ENCODE measurements at places on chromosomes 12 and 14.

DNA sequence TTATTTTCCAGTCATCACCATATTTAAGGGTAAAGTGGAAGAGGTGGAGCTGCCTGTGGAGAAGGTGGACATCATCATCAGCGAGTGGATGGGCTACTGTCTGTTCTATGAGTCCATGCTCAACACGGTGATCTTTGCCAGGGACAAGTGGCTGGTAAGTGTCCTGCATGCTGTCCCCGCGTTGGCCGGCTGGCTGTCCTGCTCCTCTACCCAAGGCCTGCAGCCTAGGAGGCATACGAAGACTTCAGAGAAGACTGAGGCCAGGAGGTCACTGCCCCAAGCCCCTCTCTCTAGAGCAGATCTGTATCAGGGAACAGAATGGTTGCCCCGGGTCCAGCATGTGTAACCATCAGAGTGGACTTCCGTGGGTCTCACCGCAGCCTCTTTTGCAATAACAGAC is 77.7 kb downstream of the PRMT8 start:
- DNase-seq, result no peak

GRCh38 chr12:1603269-1603993 is 9.1 kb upstream of the FBXL14 start:
- no peak for DNase-seq

DNA sequence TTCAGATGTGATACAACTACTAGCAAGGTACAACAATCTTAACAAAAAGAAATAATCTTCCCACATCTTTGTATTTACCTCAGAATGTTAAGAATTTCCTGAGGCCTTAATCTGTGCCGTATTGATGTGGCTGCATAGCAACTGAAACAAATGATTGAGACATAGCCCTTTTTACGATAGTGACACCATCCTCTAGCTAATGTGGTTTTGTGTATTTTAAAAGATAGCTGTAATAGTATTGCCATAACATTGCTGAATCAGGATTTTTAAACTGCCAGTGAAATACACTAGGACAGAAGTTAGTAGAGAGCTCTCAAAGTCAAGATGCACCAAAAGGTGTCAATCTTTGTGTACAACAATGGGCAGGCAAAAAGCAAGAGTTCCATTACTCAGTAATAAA is 11.9 kb downstream of the NPAS3 start:
- DNase-seq, result no peak

DNA sequence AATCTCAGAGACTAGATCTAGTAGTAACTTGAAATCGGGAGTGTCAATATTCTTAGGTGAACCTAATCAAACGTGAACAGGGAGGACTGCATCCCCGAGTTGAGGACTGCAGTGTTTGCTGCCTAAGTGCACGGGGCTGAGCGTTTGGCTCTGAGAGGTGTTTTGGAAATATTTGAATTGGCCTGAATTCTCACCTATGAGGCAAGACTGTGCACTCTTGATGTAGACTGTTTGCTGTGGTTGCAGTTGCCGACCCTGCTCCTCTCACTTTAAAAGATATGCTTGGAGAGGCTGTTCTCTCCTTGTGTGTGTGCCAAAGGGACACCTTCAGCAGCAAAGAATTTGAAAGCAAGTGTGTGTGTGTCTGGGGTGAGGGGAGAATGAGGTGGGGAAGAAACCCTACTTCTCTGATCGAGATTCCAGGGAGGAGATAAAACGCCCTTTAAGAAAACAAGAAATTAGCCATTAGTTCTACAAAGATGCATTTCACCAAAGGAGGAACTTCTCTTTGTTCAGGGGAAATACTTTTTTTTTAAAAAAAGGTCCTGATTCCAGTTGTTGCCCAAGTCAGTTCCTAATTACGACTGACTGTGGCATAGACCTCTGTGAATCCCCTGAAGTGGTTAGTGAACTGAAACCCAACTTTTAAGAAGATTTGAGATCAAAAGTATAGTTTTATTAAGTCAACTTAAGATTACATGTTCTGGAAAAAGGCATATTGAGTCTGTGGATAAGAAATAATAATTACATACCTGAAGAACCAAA is 106.6 kb downstream of the DYRK2 start:
- no peak for DNase-seq

- no peak for DNase-seq
Observed at GRCh38 chr14:44151130-44151820, 355.8 kb downstream of the FSCB start.

GRCh38 chr12:22755629-22756028 is 130.7 kb downstream of the ETNK1 start:
- DNase-seq, result no peak

DNA sequence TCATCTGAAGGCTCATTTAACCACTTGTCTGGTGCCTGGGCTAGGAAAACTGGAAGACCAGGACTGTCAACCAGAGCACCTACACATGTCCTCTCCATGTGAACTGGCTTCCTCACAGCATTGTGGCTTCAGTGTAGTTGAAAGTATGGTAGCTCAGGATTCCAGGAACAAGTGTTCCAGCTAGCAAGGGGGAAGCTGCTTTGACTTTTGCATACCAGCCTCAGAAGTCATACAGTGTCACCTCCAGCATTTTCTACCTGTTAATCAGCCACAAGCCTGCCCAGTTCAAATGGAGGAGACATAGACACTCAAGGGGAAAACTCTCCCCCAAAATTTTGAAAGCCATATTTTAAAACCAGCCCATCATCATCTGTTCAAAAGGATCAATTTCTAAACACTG is 212.8 kb upstream of the CAND1 start:
- DNase-seq, result no peak

GRCh38 chr12:45337835-45338234 is 121.9 kb downstream of the ANO6 start:
- no peak for DNase-seq

GRCh38 chr14:33792009-33792719 is 158.7 kb downstream of the EGLN3 start:
- no peak for DNase-seq

DNA sequence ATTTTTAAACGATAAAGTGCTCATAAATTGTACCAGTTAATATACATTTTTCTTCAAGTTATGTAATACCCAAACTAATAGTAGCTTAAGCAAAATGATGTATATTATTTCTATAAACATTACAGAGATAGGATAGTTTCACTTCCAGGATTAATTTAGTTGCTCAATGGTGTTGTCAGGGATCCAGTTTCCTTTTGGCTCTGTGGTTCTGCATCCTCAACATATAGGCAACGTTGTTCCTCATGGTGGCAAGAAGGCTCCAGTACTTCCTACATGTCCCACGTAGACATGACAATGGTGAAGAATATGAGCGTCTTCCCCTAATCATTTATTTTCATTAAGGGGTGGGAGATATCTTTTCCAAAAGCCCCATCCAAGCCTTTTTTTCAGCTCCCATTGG is 60.7 kb upstream of the DCD start:
- DNase-seq, result no peak

DNA sequence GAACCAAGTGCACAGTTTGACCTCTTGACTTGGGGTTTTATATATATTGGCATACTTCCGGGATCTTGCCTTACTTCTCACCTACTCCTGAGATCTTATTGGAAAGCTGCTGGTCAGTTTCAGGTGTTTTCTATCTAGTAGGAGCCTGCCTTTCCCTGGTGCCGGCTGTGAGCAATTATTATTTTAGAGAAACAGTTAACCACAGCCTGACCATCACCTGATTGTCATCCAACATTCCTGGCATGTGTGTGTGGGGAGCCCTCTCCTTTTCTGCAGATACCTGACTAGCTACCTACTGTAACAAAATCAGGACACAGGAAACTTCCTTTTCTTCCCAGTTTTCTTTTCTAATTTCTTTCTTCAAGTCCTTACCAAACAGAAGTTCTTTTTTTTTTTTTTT is 220.4 kb downstream of the ATP23 start:
- no peak for DNase-seq

- DNase-seq, result no peak
Observed at GRCh38 chr14:72559202-72559601, 334.7 kb downstream of the DPF3 start.

GRCh38 chr14:89393222-89393745 is 23.7 kb downstream of the FOXN3 start:
- DNase-seq, result no peak

- no peak for DNase-seq
Observed at GRCh38 chr14:75969891-75970290, 11.9 kb downstream of the TGFB3 start.

DNA sequence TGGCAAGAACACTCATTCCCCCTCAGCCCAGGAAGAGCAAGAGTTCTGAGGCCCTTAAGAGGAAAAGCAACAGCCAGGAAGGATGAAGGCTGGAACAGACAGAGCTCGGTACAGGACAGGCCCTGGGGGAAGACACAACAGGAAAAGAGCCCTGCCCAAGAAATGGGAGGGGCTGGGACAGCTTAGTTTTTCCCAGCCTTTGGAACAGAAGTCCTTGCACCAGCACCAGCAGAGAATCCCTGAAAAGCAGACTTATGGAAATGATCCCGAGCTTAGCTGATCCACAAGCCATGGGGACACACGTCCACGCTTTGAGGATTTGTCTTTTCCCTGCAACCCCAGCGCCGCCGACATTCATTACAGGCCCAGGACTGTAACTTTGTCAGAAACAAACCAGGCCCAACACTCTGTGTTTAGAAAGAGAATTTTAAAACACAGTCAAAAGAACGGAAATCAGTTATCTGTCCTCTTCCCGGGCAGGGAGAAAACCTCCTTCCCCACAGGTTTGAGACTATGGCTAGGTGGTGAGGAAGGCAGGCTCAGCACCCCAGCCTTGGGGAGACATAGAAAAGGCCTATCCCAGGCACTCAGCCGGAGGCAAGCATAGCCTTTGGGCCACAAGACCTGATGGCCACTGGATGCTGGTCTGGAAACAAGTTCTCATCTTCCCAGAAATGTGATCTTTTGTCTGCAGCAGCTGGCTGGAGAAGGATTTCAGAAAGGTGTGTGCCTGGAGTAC is 4.0 kb upstream of the AVIL start:
- DNase-seq, result no peak

DNA sequence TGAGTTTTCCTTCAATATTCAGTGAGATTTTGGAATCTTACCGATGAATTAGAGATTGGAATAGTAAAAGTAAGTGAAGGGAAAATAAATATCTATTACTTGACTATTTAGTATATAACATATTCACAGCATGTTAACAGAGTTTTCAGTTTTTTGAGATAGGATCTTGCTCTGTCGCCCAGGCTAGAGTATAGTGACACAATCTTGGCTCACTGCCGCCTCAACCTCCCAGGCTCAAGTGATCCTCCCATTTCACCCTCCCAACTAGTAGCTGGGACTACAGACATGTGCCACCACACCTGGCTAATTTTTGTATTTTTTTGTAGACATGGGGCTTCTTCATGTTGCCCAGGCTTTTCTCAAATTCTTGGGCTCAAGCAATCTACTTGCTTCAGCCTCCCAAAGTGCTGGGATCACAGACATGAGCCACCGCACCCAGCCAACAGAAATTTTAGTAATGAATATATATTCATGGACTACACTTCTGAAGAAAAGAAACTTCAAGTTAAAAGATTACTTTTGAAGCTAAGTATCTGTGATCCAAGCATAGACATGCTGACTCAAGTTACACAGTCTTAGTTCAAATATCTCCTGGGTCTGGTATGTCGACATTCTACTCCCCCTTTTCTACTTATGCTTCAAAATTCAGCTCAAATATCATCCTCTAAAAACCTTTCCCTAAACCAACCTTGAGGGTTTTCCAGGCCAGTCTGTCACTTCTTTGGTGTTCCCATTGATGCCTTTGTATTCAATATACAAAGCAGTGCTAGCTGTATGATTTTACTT is 13.8 kb downstream of the UBE2N start:
- DNase-seq, result no peak

DNA sequence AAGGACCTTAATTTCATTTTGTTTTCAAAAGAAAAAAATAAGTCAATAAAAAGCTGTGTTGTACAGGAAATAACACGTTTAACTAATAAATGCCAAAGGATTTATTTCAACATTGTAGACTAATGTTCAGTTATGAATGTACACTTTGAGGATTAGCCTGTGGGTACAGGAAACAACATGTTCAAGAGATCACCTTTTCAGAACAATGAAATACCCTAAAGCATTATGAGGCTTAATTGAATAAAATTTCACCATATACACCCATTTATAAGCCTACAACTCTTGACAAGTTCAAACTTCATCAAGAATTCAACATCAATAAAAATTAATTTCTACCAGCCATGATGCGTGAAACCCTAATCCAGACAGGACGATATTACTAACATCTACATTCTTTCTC is 56.6 kb upstream of the SLC6A15 start:
- no peak for DNase-seq

Data from esophagus squamous epithelium (tissue), 5 donors.